ENCODE measurements at places on chromosomes 6 and 20.
A peak's percentile ranks its signal among the peaks of the same experiment; 100 is the strongest.

GRCh38 chr6:160418370-160418769, 70.2 kb downstream of the SLC22A3 start:
- no peak for DNase-seq

GRCh38 chr6:25875926-25876602, 2.0 kb upstream of the SLC17A3 start:
- no peak for DNase-seq

DNA sequence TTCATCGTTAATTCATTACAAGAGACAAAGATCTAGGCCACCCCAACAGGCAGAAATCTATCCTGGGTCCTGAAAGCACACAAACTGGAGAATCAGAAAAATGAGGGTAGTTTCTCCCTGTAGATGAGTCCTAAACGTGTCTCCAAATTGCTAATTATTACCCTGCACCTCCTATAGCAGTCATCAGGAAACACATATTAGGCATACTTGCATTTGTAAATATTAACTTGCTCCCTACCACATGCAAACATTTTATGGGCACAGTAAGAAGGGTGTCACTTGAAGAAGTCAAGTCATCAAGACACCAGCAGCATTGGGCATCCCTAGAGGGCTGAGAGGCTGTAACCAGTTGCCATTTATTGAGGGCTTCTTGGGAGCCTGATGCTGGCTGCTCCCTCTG, 17.9 kb upstream of the SIRPB1 start:
- DNase-seq = no peak

DNA sequence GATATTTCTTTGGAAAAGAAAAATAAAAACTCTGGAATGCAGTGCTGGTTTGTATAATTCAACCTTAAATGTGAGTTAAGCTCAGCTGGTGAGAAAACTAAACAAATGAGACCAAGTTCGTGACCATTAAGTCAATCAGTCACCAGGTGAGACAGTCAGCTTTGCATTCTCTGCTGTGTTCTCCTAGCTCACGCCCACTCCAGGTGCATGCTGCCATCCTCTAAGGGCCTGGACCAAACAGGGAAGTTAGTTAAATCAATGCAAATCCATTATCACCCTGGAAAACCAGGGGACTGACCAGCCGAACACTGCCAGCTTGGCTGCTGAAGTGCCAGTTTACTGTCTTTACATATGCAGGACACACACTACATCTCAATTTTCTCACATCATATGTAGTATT, 7.2 kb downstream of the TPBG start:
- DNase-seq = no peak

DNA sequence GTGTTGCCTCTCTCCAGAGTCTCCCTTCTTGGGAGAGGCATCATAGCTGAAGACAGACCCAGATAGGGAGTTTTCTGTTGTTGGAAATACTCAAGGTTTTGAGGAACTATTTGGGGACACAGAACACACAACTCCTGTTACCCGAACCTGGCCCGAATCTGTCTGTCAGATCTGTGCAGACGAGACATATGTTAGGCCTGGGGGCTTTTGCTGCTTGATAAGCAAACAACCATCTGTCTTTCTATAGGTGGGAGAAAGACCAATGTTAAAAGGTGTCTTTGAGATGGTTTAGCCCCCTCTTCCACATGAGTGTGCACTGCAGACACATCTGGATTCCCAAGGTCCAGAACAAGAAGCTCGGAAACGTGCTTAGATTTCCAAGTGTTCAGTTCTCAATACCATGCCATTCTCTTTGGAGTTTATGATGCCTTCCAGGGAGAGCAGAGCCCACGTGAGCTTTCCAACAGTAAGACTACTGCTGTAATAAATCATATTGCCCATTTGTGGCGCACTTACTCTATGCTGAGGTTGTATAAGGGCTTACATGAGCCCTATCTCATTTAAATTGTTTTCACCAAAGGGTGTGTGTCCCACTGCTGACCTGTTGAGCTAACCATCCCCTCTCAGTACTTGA, 3.8 kb upstream of the STX16 start:
- no peak for DNase-seq

- DNase-seq = peak; percentile 21
Observed at GRCh38 chr6:144566868-144567615, 281.9 kb downstream of the UTRN start.

GRCh38 chr6:45478240-45478639, 100.5 kb upstream of the SUPT3H start:
- DNase-seq = no peak

- DNase-seq = no peak
Observed at GRCh38 chr20:14568225-14568624, 230.8 kb upstream of the FLRT3 start.

GRCh38 chr6:148364056-148364824, 21.6 kb downstream of the SASH1 start:
- DNase-seq = no peak

GRCh38 chr6:17871836-17872235, 115.6 kb downstream of the KIF13A start:
- DNase-seq = no peak

DNA sequence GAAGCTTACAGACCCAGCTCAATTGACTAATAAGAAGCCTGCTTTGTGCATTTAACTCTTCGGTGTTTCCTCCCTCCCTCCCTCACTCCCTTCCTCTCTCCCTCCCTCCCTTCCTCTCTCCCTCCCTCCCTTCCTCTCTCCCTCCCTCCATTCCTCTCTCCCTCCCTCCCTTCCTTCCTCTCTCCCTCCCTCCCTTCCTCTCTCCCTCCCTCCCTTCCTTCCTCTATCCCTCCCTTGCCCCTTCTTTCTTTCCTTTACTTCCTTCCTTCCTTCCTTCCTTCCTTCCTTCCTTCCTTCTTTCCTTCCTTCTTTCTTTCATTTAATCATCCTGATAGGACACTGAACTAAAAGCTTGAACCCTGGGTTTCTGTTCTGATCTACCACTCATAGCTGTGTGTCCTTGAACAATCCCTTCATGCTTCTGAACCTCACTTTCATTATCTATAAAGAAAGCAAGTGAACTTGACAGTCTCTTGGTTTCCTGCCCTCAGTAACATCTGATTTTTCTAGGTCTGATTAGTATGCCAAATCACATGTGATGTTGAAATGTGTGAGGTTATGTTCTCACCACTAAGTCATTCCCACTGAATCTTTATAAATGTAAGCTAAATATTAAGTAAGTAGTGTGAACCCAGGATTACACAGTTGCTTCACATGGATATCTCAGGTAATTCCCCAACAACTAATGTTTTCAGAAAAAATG, 132.3 kb upstream of the BMP2 start:
- no peak for DNase-seq

DNA sequence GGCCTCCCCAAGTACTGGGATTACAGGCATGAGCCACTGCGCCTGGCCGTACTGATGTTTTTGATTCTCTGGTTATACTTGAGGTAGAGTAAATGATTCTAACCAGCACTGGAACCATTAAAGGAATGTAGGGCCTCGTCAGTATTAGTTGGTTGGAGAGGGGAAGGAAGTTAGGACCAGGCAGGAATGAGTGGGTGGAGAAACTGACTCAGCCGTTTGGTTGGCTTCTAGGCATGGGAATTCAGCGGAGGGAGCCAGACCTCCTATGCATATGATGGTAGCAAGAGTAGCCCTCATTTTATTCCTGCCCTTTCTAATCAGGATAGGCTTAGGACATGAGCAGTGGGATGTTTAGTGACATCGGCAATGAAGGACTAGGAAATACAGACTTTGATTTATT, 19.0 kb upstream of the SERINC3 start:
- no peak for DNase-seq

DNA sequence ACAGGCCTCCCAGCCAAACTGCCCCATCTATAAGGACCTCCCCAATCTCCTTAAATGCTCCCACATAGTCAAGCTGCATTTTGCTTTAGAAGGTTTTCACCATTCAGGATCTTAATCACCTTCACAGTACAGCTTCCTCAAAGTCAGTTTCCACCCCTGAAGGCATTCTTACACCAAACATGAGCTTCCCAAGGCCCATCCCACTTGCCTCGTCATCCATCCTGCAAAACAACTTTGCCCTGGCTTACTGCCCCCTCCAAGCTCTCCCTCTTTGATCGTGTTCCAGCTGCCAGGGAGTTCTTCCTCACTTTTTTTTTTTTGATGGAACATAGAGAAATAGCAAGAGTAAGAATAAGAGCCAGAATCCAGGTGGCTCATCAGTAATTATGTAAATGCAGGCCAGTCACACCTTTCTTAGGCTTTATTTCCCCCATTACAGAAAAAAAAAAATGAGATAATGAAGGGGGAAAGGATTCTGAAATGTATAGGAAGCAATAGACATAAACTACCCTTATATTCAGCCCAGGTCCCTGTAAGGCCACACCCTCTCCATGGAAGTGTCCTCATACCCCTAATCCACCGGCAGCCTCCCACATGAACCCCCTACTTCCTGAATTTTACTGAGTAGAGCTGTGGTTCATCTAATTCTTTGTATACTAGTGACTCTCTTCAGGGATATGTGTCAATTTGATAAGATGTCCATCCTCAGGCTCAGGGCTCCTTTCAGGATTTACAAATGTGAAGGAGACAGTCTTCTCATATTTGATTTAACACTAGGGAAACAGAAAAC, 12.7 kb downstream of the TRIM27 start:
- no peak for DNase-seq

DNA sequence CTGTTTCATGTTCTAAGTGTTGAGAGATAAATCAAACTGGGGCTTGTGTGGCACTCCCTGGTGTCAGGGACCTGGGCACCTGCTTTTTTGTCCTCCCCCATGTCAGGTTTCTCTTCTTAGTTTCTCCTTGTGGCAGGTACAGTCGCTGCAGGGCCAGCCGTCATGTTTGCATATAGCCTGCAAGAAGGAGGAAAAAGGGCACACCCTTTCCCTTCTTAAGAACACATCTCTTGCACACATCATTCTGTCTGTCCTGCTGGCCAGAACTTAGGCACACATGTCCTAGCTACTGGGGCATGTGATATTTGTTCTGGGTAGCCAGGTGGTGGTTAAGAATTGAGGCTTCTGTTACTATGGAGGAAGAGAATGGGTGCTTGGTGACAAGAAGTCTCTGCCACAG, 27.9 kb downstream of the CDC5L start:
- no peak for DNase-seq

DNA sequence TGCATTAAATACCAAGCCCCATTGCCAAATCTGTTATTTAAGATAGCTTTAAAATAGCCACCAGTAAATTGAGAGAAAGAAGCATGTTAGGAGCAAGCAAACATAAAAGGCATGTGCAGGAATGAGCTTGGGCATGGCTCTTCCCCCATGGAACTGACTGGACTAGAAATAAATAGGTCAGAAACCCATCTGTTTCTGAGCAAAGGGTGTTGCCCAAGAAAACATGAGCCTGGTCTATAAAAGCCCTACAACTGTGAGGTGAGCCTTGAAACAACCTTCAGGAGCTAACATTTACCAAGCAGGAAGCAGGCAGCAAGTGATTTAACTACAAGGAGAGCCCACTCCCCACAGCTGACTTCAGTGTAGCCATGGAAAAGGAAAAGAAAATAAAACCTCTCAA, 126.3 kb downstream of the C6orf118 start:
- no peak for DNase-seq

GRCh38 chr6:98639089-98639635, 195.2 kb upstream of the POU3F2 start:
- no peak for DNase-seq

GRCh38 chr6:124494956-124495664, 467.1 kb upstream of the RNF217 start:
- no peak for DNase-seq

DNA sequence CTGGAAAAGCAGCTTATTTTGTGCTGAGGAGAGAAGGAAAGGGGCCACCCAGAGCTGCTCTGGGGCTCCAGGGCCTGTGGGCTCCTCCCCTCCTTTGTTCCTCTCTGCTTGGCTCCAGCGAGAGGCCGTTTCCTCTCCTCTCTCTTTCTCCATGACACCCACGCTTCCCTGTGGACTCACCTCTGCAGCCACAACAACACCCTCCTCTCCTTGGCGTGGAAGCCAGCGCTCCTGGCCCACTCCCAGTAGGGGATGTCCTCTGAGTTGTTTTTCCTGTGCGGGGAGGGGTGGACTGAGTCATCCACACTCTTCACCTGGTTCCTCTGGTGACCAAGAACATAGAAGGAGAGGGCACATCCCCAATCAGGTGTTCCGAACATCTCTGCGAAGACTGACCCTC, 4.9 kb upstream of the CDSN start:
- DNase-seq = no peak

- no peak for DNase-seq
Observed at GRCh38 chr6:2871953-2872352, 30.3 kb upstream of the SERPINB1 start.

All from activated CD8-positive, alpha-beta T cell treated with anti-CD3 and anti-CD28 coated beads for 36 hours (primary cell).